Neuronal stem cell (in vitro differentiated cells): ENCODE measurements at places on chromosomes 6 and 20.

DNA sequence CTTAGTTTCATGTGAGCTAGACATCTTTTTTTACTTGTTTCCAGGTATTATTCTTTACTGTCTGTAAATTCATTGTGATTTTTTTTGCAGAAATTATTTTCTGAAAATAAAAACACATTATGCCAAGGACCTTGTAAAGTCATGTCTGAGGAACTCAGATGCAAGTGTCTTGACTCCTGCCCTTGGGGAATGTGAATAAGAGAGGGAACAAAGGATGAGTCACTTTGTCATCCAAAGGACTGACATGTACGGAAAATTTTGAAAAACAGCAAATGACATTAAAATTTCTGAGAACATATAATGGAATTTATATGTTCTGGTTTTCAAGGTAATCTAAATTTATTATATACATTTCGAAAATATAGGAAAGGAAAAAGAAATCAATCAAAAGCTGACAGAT lies 660.4 kb downstream of the CD109 start:
- no peaks in the 10 kb centered on the region for H3K36me3 ChIP-seq
- H3K4me1 ChIP-seq = no peaks in the 10 kb centered on the region

DNA sequence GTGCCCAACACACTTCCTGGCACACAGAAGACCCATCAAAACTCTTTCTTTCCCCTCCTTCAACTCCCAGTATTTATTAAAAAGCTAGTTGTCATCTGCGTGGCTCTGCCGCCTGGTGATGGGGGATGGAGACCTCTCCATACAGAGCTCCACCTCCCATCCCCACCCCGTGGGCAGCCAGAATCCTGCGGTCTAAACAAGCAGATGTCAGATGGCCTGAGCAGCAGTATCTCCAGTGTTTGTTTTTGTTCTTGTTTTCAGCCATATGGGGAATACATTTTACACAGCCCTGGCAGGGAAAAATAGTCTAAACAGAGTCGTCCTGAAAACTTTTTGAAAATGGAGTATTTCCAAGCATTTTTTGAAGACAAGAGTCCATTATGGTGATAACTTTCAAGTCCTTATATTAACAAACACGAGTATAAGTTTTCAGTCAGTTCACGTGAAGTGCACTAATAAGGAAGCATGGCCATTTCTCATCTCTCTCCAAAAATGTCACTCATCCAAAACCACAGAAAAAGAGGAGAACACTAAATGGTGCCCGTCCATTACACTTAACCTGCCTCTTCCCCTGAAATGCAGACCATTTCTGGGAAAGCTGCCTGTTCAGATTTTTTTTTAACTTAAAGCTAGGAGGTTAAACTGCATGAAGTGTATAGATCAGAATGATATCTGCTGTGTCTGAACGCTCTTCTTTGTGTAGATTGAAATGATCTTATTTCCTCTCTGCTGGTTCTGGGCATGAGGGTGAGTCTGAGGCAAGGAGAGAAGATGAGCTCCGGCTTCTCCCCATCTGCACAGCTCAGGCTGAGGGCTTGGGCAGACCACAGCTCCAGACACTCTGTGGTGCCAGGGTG lies 91.0 kb downstream of the TCP11 start:
- DNase-seq = no peak
- no peak overlapping the region for H3K27ac ChIP-seq
- no peaks in the 10 kb centered on the region for H3K36me3 ChIP-seq
- peaks cover 58% of the 10 kb centered on the region for H3K4me1 ChIP-seq
- no peaks in the 10 kb centered on the region for H3K27me3 ChIP-seq

DNA sequence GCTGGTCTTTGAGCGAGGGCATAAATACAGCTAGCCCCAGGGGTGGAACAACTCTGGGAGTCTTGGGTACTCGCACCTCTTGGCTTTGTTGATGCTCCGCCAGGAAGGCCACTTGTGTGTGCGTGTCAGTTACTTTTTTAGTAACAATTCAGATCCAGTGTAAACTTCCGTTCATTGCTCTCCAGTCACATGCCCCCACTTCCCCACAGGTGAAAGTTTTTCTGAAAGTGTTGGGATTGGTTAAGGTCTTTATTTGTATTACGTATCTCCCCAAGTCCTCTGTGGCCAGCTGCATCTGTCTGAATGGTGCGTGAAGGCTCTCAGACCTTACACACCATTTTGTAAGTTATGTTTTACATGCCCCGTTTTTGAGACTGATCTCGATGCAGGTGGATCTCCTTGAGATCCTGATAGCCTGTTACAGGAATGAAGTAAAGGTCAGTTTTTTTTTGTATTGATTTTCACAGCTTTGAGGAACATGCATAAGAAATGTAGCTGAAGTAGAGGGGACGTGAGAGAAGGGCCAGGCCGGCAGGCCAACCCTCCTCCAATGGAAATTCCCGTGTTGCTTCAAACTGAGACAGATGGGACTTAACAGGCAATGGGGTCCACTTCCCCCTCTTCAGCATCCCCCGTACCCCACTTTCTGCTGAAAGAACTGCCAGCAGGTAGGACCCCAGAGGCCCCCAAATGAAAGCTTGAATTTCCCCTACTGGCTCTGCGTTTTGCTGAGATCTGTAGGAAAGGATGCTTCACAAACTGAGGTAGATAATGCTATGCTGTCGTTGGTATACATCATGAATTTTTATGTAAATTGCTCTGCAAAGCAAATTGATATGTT lies 19.2 kb downstream of the IRF4 start:
- H3K4me3 ChIP-seq = no peak overlapping the region
- H3K27me3 ChIP-seq = no peaks in the 10 kb centered on the region
- H3K27ac ChIP-seq = no peak overlapping the region
- no peak for DNase-seq
- H3K4me1 ChIP-seq = no peaks in the 10 kb centered on the region

GRCh38 chr6:101477436-101477835 lies 83.9 kb downstream of the GRIK2 start:
- no peak overlapping the region for H3K4me3 ChIP-seq
- DNase-seq = no peak
- H3K27me3 ChIP-seq = no peaks in the 10 kb centered on the region
- H3K36me3 ChIP-seq = no peaks in the 10 kb centered on the region
- no peaks in the 10 kb centered on the region for H3K4me1 ChIP-seq

DNA sequence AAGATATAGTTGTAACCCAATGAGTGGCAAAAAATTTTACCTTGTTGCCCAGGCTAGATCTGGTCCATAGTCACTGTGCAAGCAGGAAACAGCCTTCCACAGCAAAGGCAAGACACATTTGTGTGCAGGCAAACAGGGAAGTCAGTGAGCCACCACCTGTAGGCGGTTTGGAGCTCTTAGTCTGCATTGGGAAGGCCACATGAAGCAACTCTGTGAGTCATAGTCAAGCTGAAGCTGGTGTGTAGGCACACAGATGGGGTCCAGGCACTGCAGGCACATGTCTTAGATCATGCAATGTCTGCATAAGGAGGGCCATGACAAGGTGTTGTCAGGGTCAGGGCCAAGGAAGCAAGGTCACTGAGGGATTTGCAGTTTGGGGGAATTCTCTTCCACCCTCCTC lies 543.2 kb upstream of the EPHA7 start:
- H3K4me1 ChIP-seq = no peaks in the 10 kb centered on the region
- no peak overlapping the region for H3K4me3 ChIP-seq
- no peak overlapping the region for H3K27ac ChIP-seq
- no peaks in the 10 kb centered on the region for H3K36me3 ChIP-seq
- H3K27me3 ChIP-seq = no peaks in the 10 kb centered on the region

- DNase-seq = no peak
- peaks cover 52% of the 10 kb centered on the region for H3K27me3 ChIP-seq
- H3K27ac ChIP-seq = no peak overlapping the region
- H3K4me3 ChIP-seq = no peak overlapping the region
- H3K36me3 ChIP-seq = no peaks in the 10 kb centered on the region
- H3K4me1 ChIP-seq = peaks cover 2% of the 10 kb centered on the region
These were observed 6.6 kb upstream of the CPXM1 start for GRCh38 chr20:2807019-2807418.
